Inflammatory macrophage treated with lipopolysaccharide for 1 hour (primary cell): ENCODE measurements at places on chromosomes 1 and 21.
A peak's percentile ranks its signal among the peaks of the same experiment; 100 is the strongest.

- no peak for DNase-seq
Measured at GRCh38 chr1:159141584-159142390, 29.6 kb upstream of the CADM3 start.

DNA sequence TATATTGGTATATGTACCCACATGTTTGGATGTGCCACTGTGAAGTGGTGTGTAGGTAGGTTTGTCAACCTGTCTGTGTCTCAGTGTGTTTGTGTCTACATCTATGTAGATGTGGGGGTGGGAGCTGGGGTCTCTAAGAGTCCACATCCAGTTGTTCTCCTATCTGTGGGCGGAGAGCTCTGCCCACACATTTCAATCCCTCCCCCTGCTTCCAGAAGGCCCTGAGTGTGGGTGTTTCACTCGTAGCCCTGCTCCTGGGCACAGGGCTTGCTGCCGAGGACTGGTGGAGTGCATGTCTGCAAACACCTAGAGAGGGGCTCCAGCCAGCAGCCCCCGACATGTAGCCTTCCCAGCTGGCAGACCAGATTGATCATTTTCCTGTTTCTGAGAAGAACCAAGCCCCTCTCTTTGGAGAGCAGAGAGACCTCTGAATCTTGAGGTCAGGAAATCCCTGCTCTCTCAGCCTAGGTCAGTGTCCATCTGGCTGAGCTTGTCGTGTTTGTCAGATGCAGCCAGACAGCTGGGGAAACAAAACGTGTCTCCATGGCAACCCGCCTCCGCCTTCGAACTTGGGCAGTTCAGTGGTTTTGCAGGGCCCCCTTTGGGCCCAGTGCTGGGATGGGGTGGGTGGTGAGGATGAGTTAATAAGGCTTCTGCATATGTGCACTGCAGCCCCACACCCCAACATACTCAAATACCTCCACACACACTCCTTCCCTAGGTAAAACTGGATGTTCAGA, 31.2 kb upstream of the SYNC start:
- DNase-seq: no peak

DNA sequence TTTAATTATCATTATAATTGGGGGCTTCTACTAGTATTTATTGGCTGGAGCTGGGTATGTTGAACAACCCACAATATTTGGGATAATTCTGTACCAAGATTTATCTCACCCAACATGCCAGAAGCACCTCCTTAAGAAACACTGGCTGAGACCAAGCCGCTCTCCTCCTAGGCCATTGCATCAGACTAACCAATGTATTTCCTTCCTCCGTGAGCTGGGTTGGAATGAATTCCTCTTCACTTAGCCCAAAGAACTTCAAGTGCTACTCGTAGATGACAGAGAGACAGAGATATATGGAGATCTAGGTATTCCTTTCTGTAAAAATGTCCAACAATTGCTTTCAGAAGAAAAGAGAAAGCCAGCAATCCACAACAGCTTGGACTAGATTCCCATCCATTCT, 87.2 kb upstream of the ETS2 start:
- DNase-seq: no peak

DNA sequence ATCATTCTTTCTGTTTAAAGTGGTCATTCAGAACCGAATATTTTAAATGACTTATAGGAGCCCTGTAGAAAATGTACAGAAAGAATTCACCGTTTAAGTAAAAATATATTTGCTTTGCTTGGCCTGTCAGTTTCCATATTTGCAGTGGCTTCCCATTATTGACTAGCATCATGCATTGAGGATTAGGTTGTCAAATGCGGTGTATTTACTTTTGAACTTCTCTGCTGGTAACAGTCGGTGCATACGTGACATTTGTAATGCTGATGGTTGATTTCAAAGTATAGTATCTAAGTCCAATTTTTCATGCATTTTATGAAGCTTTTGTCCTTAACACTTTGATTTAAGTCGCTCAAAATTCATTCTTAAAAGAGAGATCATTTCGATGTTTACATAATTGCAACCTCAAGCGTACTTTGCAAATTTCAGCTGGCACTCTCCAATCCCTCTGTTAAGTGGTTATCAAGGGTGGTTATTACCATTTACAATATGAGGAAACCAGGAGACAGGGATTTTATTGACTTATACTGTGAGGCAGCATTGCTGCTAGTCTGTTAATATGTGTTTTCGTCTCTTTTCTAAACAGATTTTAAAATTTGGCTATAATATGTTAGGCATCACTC, 201.6 kb downstream of the SDCCAG8 start:
- no peak for DNase-seq

GRCh38 chr1:187588917-187589316, 760.2 kb downstream of the PLA2G4A start:
- DNase-seq: no peak

GRCh38 chr21:14890141-14890540, 174.7 kb downstream of the NRIP1 start:
- DNase-seq: peak; percentile 20

DNA sequence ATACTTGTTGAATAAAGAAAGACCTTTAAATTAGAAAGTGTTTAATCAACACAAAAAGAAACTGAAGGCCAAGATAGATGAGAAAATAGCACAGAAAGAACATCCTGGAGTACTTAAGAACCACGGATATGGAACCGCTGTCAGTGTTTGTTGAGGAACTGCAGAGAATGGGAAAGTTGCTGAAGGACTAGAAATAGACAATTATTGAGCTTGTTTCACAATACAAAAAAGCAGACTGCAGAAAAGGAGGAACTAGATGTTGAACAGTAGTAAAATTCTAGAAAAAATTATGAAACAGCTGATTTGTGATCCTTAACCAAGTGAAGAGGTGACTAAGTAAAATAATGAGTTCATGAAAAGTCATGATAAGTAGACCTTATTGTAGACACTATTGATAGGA, 29.7 kb downstream of the MYSM1 start:
- DNase-seq: peak; percentile 87

GRCh38 chr1:197910120-197910991, 6.8 kb upstream of the LHX9 start:
- no peak for DNase-seq

DNA sequence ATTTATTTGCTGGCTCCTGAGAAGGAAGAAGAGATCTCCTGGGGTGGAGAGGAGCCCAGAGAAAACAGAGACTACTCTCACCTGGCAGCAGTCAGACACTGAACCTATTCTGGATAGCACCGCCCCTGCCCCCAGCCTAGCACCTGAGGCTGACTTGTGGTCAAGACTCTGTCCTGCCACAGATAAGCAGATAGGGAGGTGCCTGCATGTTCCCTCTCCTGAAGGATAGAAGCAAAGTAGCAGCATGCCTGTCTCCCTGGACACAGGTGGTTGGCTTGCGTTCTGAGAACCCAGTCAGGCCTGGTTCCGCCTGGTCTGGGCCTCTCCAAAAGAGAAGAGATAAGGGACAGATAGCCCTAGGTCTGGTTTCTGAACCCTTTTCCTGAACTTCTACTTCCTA, 1.3 kb upstream of the EFNA3 start:
- DNase-seq: no peak

GRCh38 chr21:46347203-46347550, 23.2 kb downstream of the PCNT start:
- no peak for DNase-seq

- DNase-seq: no peak
Measured at GRCh38 chr1:109794319-109795132, 30.8 kb upstream of the EPS8L3 start.

DNA sequence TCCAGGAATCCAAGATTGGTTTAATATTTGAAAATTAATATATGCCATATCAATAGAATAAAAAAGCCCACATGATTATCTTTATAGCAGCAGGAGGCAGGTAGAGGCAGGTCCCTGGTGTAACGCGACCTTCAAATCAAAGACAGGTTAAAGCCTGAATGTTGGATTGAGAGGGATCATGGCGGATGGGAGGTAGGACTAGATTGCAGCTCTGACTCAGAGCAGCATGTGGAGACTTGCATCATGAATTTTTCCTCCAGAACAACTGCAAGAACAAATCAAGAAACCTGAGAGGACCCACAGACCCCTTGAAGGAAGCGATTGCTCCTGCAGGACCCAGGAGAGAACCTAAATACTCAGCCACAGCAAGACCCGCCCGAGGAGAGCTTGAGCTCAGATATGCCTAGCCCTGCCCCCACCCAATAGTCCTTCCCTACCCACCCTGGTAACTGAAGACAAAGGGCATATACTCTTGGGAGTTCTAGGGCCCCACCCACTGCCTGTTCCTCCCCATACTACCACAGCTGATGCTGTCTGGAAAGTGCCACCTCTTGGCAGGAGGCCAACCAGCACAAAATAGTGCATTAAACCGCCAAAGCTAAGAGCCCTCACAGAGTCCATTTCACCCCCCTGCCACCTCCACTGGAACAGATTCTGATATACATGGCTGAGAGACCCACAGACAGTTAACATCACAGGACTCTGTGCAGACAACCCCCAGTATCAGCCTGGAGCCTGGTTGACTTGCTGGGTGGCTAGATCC, 19.5 kb downstream of the S100B start:
- no peak for DNase-seq

DNA sequence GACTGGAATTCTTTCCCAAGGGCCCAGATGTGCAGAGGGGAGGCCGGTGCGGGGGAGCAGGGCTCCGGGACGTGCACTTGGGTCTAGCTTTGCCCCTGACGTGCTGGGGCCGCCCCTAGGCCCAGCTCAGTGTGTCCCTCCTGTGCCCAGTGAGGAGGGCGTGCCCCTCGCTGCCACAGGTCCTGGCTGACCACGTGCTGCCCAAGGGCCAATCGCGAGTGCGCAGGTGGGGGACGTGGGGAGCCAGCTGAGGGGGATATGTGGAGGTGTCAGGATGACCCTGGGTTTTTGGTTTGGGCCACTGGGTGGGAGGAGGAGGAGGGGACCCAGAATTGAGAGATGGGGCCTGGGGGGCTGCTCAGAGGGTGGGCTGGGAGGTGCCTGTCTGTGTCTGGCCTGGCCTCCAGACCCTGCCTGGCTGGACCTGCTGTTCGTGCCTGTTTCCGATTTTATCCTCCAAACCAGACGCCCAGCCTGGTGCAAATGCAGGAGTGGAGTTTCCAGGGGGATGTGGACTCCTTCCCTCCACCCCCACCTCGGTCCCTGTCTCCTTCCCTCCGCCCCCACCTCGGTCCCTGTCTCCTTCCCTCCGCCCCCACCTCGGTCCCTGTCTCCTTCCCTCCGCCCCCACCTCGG, 6.1 kb upstream of the RNF223 start:
- no peak for DNase-seq

DNA sequence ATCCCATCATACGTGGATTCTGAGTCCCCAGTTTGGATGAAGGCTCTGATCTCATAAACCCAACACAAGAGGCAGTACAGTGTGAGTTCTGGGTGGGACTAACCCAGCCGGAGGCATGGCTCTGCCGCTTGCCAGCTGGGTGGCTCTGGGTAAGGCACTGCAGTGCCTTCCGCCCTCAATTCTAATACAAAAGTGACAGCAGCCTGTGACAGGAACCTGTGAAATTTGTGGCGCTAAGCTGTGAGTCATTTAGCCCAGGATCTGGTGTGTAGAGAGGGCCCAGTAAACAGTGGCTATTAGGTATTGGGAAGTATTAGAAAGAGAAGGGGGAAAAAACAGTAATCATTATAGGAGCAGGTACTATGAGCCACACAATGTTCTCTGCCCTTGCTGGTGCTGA, 23.3 kb downstream of the HSPG2 start:
- no peak for DNase-seq

- DNase-seq: peak; percentile 97
Measured at GRCh38 chr21:33936301-33937038, 20.9 kb upstream of the ATP5PO start.

DNA sequence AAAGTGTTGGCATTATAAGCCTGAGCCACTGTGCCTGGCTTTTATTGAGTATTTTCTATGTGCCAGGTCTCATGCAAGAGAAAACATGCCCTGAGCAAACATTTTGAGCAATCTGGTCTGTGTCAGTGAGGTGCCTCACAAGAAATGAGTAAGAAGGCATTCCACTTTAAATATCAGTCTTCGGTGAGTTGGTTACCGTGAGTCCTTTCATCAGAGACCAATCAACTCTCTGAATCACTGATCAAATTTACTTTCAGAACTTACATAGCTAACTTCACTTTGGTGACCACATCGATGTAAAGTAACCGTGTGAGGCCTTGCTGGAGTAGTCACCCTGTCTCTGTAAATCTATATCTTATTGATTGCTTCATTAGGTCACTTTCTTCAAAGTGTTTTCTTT, 14.3 kb upstream of the DDX59 start:
- no peak for DNase-seq

DNA sequence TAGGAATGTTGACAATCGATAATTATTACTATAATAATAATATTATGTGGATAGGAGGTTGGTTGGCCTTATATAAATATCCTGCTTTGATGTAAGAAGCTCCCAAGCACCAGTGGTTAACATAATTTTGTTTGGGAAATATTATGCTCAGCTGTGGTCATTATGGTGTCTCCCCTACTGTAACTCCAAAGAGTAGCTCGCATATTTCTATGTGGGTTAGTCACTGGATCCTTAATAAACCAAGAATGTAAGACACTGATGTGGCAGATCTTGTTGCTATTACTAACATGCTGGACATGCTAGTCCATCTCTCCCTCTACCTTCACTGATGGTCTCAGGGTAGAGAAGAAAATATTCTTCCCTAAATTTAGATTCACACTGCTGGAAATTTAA, 79.2 kb upstream of the RALGPS2 start:
- no peak for DNase-seq

- DNase-seq: no peak
Measured at GRCh38 chr1:30511563-30511962, 211.8 kb downstream of the MATN1 start.

GRCh38 chr1:64963466-64963865, 2.9 kb downstream of the JAK1 start:
- no peak for DNase-seq

- DNase-seq: no peak
Measured at GRCh38 chr21:33751120-33751519, 108.8 kb downstream of the ITSN1 start.

GRCh38 chr1:119632103-119632490, 16.0 kb downstream of the ZNF697 start:
- no peak for DNase-seq

DNA sequence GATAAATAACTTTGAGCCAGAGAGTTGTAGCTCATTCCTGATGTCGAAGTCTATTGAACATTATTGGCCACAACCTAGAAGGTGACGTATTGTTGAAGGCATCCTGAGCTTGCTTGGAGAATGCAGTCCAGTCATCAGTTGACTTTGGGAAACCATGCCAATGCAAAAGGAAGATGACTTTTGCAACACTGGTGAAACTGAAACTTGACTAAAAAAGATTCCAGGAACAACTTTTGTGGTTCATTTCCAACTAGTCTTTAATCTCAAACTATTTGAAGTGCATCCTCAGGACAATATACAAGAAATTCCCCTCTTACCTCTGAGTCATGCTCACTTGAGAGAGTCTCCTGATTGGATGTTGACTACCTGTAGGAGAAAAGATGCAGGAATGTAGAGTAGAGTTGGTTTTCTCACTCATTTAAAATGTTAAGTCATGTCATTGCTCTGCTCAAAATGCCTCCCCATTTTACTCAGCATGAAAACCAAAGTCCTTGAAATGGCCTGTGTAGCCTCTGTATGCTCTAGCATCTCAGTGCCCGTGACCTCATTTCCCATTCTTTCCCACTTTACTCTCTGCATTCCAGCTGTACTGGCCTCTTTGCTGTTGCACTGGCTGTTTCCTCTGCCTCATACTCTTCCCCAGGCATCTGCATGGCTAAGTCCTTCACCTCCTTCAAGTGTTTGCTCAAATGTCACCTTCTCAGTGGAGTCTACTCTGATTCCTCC, 24.4 kb upstream of the LEPR start:
- peak; percentile 8 for DNase-seq

GRCh38 chr1:230423951-230424350, 2.2 kb downstream of the PGBD5 start:
- DNase-seq: no peak
